ENCODE measurements at places on chromosomes 1 and 21. TPM values are rescaled to one million over a fixed set of nuclear protein-coding genes. Genes with fewer than 3 reads are reported as not detected.

GRCh38 chr1:147549526-147549925 is 8.2 kb downstream of the BCL9 start:
- DNase-seq = no peak

GRCh38 chr21:31772674-31773555 is 41.0 kb upstream of the SCAF4 start:
- DNase-seq = no peak

GRCh38 chr1:10475510-10475909 is 760 bp downstream of the PEX14 start:
- DNase-seq = no peak

GRCh38 chr1:168341483-168341975 is 60.9 kb downstream of the TBX19 start:
- no peak for DNase-seq

DNA sequence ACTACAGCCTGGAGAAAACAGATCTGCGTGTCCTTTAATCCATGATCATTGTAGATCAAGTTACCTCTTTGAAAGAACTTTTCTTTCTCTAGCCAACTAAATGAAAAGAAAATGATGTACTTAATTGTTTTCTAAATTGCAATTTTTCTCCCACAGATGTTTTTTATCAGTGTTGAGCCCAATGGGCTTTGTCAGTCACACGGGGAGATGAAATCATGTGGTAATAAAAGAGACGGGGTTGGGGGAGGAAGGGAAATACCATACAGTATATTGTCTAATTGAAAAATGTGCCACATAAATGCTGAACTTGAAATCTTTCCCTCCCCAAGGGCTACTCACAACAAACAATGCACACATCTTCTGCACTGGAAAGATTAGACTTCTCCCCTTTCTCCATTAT is 58.4 kb downstream of the NTMT2 start:
- no peak for DNase-seq

DNA sequence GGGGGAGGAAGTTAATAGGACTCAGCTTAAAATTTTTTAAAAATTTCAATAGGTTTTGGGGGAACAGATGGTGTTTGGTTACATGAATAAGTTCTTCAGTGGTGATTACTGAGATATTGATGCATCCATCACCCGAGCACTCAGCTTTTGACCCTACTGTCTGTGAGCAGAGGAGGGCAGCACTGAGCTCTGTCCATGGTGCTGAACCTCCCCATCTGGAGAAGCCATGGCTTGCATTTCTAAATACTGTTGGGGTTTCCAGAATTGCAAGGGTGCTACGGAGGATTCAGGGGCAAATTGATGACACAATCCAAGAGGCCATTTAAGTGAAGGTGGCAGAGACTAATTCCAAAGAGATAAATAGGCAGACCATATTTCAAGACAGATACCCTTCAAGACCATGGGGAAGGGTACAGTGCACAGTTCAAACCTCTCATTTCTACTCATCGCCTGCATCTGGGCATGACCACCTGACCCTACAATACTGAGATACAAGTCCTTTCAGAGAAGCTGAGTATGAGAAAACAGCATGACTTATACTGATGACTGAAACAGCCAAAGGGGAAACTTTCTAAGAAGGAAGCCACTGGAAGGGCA is 17.2 kb downstream of the SYT2 start:
- peak; percentile 32 for DNase-seq

- DNase-seq = no peak
Observed at GRCh38 chr1:74545821-74546220, 33.4 kb upstream of the LRRC53 start.

GRCh38 chr1:214506972-214507431 is 44.4 kb downstream of the PTPN14 start:
- no peak for DNase-seq

DNA sequence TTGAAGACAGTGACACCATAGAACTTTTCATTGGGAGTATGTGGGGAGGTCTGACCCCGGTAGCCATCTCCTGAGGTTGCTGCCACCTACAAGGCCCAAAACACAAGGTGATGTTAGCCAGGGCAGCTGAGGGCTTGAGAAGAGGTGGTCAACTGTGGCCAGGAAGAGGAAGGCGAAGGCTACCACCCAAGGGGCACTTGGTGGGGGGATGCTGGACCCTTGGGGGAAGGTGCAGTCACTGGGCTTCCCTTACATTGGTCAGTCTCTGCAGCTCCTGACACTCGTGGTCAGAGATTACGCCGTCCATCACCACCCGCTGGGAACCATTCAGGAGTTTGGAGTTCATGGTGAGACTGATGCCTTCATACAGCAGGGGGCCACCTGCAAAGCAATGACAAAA is 12.2 kb upstream of the CLDN19 start:
- no peak for DNase-seq

- no peak for DNase-seq
Observed at GRCh38 chr1:161242313-161242712, 4.3 kb upstream of the NR1I3 start.

- no peak for DNase-seq
Observed at GRCh38 chr1:13535227-13535626, 21.4 kb upstream of the LRRC38 start.

- DNase-seq = no peak
Observed at GRCh38 chr1:225885336-225885735, 3.2 kb upstream of the TMEM63A start.

DNA sequence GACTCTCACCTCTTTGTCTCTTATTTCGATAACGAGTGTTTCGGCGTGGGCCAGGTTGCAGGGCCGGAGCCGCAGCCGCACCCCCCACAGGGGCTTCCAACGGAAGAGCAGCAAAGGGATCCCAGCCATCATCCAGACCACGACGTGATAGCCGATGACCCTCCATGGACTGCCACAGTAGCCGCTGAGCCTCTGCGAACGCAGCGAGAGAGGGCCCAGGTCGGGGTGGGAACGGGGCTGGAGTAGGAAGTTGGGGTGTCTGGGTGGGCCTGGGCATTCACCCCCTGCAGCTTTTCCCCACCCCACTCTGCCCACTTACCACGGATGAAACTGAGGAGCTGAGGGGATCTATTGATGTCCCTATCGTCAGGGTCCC is 6.4 kb downstream of the ATP13A2 start:
- DNase-seq = peak; percentile 70

- no peak for DNase-seq
Observed at GRCh38 chr1:23593042-23593521, 33.8 kb upstream of the ID3 start.

GRCh38 chr21:21002153-21002552 is 3.9 kb downstream of the NCAM2 start:
- no peak for DNase-seq

DNA sequence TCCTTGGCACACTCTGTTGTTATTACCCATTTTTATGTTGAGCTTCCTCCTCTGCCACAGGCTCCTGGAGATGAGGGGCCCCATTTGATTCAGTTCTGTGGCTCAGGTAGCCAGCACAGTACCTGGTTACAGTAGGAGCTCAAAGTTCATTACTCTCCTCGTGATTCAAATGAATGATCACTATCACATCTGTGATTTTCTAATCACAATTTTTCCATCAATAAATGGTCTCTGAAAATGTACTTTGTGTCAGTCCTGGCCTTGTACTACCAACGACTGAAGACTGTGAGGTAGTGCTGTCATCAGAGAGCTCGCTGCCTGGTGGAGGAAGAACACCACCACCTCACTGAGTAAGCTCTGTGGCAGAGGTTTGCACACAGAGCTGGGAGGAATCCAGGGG is 106.8 kb upstream of the JUN start:
- DNase-seq = no peak

DNA sequence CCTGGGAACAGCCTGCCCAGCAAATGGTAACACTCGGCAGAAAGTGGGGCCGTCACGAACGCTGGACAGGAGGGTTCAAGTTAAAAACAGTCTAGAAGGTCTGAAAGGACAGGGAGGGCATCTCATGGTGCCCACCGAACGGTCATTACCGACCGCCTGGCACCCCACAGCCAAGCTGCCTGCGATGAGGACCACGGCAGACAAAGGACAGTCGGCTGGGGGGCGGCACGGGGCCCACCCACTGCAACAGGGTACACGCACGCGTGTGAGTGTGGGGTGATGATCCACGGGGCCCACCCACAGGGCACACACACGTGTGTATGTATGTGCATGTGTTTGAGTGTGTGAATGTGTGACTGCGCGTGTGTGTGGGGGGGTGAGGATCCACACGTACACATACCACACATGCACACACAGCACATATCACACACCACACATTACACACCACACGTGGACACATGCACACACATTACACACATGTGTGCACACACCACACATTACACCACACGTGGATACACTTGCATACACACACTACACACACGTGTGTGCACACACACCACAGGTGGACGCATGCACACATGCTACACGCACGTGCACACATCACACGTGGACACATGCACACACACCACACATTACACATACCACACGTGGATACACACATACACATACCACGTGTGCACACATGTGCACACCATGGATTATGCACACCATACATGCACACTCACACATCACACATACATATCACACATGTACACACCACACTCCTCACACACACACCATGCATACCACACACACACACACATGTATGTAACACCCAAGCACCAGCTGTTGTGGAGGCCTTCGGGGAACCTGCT is 63.2 kb downstream of the SLC19A1 start:
- DNase-seq = no peak

- no peak for DNase-seq
Observed at GRCh38 chr1:66980745-66981367, 56.1 kb downstream of the MIER1 start.

DNA sequence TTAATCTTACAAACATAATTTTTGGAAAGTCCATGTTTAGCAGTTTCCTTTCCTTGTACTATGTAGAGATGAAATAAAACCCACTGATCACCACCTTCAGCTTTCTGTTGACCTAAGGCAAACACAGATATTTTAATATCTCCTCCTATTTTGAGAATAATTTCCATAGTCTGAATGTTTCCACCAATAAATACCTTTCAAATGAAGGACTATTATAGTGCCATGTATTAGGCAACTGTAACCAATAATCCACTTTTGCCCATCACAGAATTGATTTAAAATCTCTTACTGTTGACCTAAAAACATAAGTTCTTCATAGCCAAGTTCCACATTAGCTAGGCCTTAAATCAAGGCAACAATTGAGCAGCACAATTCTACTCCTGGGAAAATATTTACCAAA is 1.8 kb downstream of the CDC42BPA start:
- no peak for DNase-seq

GRCh38 chr1:30650968-30651320 is 72.4 kb downstream of the MATN1 start:
- DNase-seq = no peak

DNA sequence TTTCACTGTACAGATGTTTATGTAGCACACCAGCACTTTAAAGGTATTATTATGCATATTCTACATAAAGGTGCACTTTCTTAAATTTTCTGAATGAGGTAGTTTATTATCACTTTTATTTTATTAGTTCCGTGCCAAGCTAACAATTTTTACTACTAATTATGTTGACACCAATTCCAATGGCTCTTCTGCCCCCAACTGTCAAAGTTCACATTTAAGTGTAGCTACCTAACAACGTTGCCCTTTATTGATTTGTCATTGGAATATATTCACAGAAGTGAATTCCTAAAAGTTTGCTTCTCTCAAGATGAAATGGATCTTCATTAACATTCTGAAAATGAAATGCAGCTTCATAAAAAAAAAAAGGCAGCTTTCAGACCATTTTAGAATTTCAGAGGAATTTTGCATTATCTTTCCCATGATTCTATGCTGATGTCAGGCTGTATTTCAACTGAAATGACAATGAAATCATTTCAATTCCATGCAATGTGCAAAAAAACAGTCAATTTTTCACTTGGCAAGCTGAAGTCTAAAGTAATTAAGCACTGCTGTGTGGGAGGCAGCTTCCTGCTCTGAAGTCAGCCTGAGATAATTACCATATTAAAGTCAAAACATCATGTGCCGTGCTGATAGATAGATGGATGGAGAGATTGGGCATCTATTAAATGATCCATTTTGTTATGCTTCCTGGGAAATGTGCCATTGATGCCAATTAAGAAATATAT is 229.2 kb downstream of the TTLL7 start:
- no peak for DNase-seq

Gene KNCN
- total RNA-seq = not detected

Gene ATAD3C
- total RNA-seq = 10.5 TPM

Gene PTPRF
- 201 TPM for total RNA-seq

Gene C1orf210
- total RNA-seq = 24.9 TPM

Gene SFT2D2
- 70.6 TPM for total RNA-seq

Gene PLA2G2C
- not detected for total RNA-seq

Gene ADAMTS5
- total RNA-seq = 5.9 TPM

Gene FLG2
- total RNA-seq = not detected

Gene CD247
- 7.9 TPM for total RNA-seq

Gene ETS2
- 215 TPM for total RNA-seq

Gene TNFSF4
- 1.0 TPM for total RNA-seq

Gene COP1
- total RNA-seq = 85.2 TPM

Gene S100A8
- total RNA-seq = 246 TPM

Gene GBP2
- total RNA-seq = 41.0 TPM

Gene TNFAIP8L2
- total RNA-seq = 7.4 TPM

Gene VANGL2
- 2.0 TPM for total RNA-seq
